ENCODE measurements at places on chromosomes 13 and 19.

GRCh38 chr13:113762075-113762474, 3.0 kb downstream of the TMEM255B start:
- H3K36me3 ChIP-seq: no peaks in the 10 kb centered on the region
- no peak overlapping the region for H3K27ac ChIP-seq
- H3K4me1 ChIP-seq: peaks cover 19% of the 10 kb centered on the region
- peaks cover 12% of the 10 kb centered on the region for H3K27me3 ChIP-seq

DNA sequence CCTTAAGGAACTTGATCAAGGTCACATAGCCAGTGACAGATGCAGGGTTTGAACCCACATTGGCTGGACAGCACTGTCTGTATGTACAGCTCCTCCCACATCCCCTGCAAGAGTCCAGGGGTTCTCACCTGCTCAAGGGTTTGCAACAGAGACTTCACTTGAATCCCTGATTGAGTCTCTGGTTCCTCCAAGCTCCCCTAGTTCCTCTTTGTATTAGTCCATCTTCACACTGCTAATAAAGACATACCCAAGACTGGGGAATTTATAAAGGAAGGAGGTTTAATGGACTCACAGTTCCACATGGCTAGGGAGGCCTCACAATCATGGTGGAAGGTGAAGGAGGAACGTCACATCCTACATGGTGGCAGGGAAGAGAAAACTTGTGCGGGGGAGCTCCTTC, 72.8 kb upstream of the CLDN10 start:
- no peak for DNase-seq
- H3K27ac ChIP-seq: no peak overlapping the region
- no peak overlapping the region for H3K4me3 ChIP-seq
- no peaks in the 10 kb centered on the region for H3K36me3 ChIP-seq
- H3K4me1 ChIP-seq: no peaks in the 10 kb centered on the region
- peaks cover 2% of the 10 kb centered on the region for H3K27me3 ChIP-seq

- H3K27ac ChIP-seq: no peak overlapping the region
- H3K27me3 ChIP-seq: peaks cover 3% of the 10 kb centered on the region
Observed at GRCh38 chr13:27338816-27339215, 68.2 kb downstream of the RASL11A start.

GRCh38 chr13:105914291-105915036, 621.0 kb downstream of the EFNB2 start:
- peaks cover 8% of the 10 kb centered on the region for H3K4me1 ChIP-seq
- no peak overlapping the region for H3K27ac ChIP-seq
- no peak overlapping the region for H3K4me3 ChIP-seq

- H3K27me3 ChIP-seq: no peaks in the 10 kb centered on the region
- H3K4me1 ChIP-seq: peaks cover 32% of the 10 kb centered on the region
- no peak overlapping the region for H3K4me3 ChIP-seq
- DNase-seq: no peak
- no peak overlapping the region for H3K27ac ChIP-seq
Observed at GRCh38 chr19:19873381-19873780, 7.7 kb downstream of the ZNF253 start.

GRCh38 chr13:109647053-109647452, 139.3 kb downstream of the IRS2 start:
- no peak overlapping the region for H3K4me3 ChIP-seq
- peaks cover 4% of the 10 kb centered on the region for H3K36me3 ChIP-seq
- DNase-seq: no peak
- H3K4me1 ChIP-seq: peaks cover 6% of the 10 kb centered on the region
- no peaks in the 10 kb centered on the region for H3K27me3 ChIP-seq
- H3K27ac ChIP-seq: no peak overlapping the region

DNA sequence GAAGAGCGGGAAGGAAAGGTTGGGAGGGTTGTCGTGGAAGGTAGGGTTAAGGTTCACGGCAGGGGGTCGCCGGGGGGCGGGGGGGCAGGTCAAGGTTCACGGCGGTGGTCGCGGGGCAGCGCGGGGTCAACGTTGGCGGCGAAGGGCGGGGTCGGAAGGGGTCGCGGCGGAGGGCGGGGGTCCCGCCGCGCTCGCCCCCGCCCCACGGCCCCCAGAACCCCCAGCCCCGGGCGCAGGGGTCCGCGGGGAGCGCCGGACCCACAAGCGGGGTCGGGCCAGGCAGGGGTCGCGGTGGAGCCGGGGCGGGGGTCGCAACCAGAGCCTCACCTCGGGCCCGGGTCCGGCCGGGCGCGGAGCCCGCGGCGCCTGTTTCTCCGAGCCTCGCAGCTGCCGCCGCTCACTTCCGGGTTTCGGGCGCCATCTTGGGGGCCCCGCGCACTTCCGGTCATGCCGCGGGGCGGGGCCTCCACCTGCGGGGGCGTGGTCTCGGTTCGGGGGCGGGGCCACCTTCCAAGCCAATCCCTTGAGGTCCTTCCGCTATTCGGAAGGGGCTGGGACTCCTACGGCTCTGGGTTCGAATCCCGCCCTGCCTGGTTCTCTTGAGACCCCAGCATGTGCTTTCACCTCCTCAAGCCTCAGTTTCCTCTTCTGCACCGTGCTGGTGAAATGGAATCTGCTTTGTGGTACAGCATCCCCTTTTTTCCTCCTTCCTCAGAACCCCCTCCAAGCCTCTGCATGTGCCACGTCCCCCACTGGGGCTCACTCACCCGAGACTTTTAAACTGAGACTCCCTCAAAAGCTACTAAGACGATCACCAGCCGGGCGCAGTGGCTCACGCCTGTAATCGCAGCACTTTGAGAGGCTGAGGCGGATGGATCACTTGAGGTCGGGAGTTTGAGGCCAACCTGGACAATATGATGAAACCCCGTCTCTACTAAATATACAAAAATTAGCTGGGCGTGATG, at the start of gene SBNO2:
TSS of gene SBNO2 (minus strand) at position 424 of the 965 bp plus-strand sequence. CDS start 19,992 bp downstream, outside the sequence.
- peaks cover 9% of the 10 kb centered on the region for H3K36me3 ChIP-seq
- H3K4me1 ChIP-seq: peaks cover 17% of the 10 kb centered on the region
- H3K27me3 ChIP-seq: peaks cover 12% of the 10 kb centered on the region
- peak within 1 kb of the TSS; percentile 98 for H3K27ac ChIP-seq
- DNase-seq: peak; percentile 96

DNA sequence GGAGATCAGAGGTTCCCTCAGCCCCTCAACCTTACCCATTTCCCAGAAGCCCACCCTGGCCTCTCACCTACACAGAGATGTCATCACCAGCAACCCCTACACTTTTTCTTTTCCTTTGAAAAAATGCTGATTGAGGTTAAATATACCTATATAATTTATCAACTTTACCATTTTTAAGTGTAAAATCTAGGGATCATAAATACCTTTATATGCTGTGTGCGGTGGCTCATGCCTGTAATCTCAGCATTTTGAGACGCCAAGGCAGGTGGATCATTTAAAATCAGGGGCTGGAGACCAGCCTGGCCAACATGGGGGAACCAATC, 3.1 kb downstream of the KIR2DL4 start:
- no peaks in the 10 kb centered on the region for H3K4me1 ChIP-seq
- H3K27me3 ChIP-seq: peaks cover 2% of the 10 kb centered on the region
- peaks cover 18% of the 10 kb centered on the region for H3K36me3 ChIP-seq
- no peak overlapping the region for H3K27ac ChIP-seq
- no peak overlapping the region for H3K4me3 ChIP-seq
- DNase-seq: no peak

DNA sequence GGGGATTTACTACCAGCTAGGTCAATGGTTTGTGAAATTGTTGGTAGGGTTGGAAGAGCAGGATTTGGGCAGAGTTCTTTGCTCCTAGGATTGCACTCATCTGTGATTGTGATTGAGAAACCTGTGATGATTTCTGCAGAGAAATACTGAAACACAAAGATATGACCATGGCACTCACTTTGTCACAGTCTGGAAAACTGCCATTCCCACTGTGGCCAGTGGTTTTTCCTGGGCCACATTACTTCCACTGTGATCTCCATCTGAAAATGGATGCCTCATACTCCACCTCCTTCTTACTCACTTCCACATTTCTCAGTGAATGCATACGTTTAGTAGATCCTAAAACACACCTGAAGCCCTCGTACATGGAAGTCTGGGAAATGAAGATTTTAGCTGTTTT, 593.2 kb downstream of the LMO7 start:
- no peak overlapping the region for H3K4me3 ChIP-seq
- no peaks in the 10 kb centered on the region for H3K4me1 ChIP-seq
- DNase-seq: no peak

DNA sequence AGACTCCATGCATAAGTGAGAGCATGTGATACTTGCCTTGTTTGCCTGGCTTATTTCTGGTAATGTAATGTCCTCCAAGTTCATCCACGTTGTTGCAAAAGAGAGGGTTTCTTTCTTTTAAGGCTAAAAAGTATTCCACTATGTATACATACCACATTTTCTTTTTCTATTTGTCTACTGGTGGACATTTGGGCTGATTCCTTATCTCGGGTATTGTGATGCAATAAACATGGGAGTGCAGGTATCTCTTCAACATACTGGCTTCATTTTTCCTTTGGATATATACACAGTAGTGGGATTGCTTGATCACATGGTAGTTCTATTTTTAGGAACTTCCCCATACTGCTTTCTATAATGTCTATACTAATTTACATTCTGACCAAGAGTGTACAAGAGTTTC, 49.6 kb upstream of the EBPL start:
- H3K27me3 ChIP-seq: no peaks in the 10 kb centered on the region
- H3K36me3 ChIP-seq: no peaks in the 10 kb centered on the region

DNA sequence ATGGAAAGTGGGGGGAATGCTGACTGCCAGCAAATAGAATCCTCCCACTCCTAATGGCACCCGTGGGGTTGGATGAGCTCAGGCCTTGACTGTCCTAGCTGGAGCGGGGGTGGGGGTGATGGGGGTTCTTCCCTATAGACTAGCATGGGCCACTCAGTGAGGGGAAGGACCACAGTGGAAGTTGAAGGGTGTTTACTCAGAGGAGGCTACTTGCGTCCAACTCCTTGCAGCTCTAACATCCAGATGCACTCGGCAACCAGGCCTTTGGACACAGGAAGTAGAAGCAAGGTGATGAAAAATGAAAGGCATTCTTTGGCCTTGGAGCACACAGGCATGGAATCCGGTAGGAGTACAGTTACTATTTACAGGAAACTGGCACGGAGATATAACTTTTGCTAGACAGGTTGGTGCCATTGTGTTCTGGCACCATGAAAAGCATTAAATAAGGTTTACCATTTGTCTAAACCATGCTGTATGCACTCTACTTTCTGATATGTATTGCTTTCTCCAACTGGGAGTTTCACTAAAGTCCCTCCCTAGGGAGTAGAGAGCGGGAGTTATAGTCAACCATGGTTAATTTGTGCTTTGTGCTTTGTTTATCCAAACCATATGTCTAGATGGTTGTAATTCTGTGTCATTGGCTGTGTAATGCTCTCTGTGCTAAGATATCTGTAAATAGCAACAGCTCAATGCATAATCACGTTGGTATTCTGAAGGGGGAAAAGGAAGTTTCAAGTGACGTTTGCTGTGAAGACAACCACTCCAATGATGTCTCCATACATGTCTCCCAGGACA, 125.3 kb downstream of the TSHZ3 start:
- H3K27ac ChIP-seq: no peak overlapping the region
- H3K36me3 ChIP-seq: no peaks in the 10 kb centered on the region
- no peak for DNase-seq
- H3K4me3 ChIP-seq: no peak overlapping the region
- no peaks in the 10 kb centered on the region for H3K27me3 ChIP-seq

DNA sequence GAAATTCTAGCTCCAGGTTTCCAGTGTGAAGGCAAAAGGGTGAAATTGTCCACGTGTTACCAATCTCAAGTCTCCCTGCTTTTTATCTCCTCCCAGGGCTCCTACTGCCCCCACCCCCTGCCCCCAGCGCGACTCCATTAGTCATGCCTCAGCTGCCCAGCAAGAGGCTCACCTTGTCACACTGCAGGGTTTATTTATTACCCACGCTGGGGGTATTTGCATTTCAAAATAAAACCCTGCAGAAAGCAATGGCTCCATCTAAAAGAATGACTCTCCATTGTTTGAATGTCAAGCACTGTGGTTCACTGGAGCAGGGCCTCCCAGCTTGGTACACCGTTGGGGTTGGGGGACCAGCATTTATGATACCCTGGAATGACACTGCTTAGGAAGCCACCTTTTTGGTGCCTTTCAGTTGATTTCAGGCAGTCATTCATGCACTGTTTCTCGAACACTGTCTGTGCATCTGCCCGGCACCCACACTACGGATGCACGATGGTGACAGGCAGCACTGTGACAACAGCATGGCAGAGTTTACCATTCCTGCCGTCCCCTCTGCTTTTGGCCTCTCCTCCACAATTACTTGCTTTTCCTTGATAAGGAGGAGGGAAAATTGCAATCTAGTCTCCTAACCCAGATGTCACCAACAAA, 9.9 kb upstream of the POP4 start:
- no peaks in the 10 kb centered on the region for H3K4me1 ChIP-seq
- no peaks in the 10 kb centered on the region for H3K36me3 ChIP-seq
- no peak overlapping the region for H3K27ac ChIP-seq
- H3K4me3 ChIP-seq: no peak overlapping the region
- peaks cover 7% of the 10 kb centered on the region for H3K27me3 ChIP-seq

GRCh38 chr19:38062959-38063761, 156.2 kb downstream of the SIPA1L3 start:
- peak overlapping the region; percentile 98 for H3K27ac ChIP-seq
- DNase-seq: peak; percentile 57
- H3K36me3 ChIP-seq: no peaks in the 10 kb centered on the region
- H3K27me3 ChIP-seq: peaks cover 20% of the 10 kb centered on the region
- peaks cover 32% of the 10 kb centered on the region for H3K4me1 ChIP-seq

GRCh38 chr13:42395086-42395821, 123.3 kb downstream of the AKAP11 start:
- no peak for DNase-seq
- no peak overlapping the region for H3K27ac ChIP-seq
- H3K36me3 ChIP-seq: peaks cover 4% of the 10 kb centered on the region
- peaks cover 4% of the 10 kb centered on the region for H3K27me3 ChIP-seq

DNA sequence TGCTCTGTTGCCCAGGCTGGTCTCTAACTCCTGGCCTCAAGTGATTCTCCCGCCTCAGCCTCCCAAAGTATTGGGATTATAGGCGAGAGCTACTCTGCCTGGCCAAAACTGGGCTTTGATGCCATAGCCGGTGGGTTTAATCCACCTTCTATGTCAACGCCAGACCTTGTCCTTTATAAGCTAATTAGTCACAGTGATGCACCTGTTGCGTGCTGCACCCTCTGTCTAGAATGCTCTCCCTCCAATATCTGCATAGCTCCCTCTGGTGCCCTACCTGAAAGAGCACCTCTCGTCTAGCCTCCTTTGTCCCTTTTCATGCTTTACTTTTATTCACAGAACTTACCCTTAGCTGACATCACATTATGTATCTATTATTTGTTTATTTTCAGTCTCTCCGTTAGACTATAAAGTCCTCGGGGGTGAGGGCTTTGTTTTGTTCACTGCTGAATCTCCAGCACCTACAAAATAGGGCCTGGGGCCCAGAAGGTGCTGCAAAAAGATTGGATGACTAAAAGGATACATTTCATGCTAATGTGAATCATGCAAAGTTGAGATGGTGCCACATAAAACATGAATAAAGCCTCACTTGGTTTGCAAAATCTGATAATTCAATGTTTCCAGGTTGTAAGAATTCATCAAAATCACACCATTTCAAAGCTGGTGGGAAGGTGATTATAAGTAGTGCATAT, 148.1 kb downstream of the USP12 start:
- H3K4me1 ChIP-seq: no peaks in the 10 kb centered on the region
- H3K27ac ChIP-seq: no peak overlapping the region
- H3K4me3 ChIP-seq: no peak overlapping the region
- H3K27me3 ChIP-seq: peaks cover 2% of the 10 kb centered on the region

- H3K4me1 ChIP-seq: peaks cover 19% of the 10 kb centered on the region
- no peak for DNase-seq
- no peaks in the 10 kb centered on the region for H3K36me3 ChIP-seq
Observed at GRCh38 chr19:58557221-58558065, 968 bp downstream of the UBE2M start.

GRCh38 chr13:74576420-74576819, 442.2 kb upstream of the KLF12 start:
- H3K4me3 ChIP-seq: peak overlapping the region; percentile 76
- H3K27me3 ChIP-seq: peaks cover 2% of the 10 kb centered on the region
- peaks cover 8% of the 10 kb centered on the region for H3K4me1 ChIP-seq
- DNase-seq: no peak
- no peak overlapping the region for H3K27ac ChIP-seq
- H3K36me3 ChIP-seq: no peaks in the 10 kb centered on the region

GRCh38 chr13:21668732-21669275, 2.1 kb upstream of the FGF9 start:
- no peak for DNase-seq
- peak overlapping the region; percentile 39 for H3K27ac ChIP-seq
- peaks cover 21% of the 10 kb centered on the region for H3K4me1 ChIP-seq

Measured in glutamatergic neuron (in vitro differentiated cells).